ENCODE measurements at places on chromosomes 1 and 21. TPM values are rescaled to one million over a fixed set of nuclear protein-coding genes. Genes with fewer than 3 reads are reported as not detected.

MYOM3 gene
- total RNA-seq, result 284 TPM

DNA sequence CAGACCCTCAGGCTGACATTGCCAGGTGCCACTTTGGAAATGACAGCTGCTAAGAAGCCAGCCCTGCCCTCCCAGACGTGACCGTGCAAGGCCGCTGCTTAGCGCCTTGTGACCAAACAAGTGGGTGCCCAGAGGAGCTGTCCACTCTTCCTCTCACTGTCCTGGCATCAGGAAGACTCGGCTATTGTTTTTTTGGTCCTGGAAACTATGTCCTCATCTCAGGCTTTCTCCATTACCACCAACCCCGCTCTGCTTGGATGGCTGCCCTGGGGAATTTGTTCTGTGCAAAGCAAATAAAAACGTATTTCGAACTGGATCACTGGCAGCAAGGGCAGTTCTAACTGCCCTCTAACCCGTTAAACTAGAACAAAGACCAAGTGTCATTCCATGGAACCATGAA is 13.7 kb upstream of the TENT5C start:
- H3K27ac ChIP-seq, result peak overlapping the region; percentile 61
- no peak for DNase-seq
- no peaks in the 10 kb centered on the region for H3K36me3 ChIP-seq
- H3K4me1 ChIP-seq, result peaks cover 15% of the 10 kb centered on the region
- no peak overlapping the region for H3K4me3 ChIP-seq

GRCh38 chr1:82920418-82921248 is 1078.3 kb downstream of the TTLL7 start:
- no peak for DNase-seq
- no peak overlapping the region for H3K27ac ChIP-seq
- H3K4me3 ChIP-seq, result no peak overlapping the region

- peak; percentile 75 for DNase-seq
- no peaks in the 10 kb centered on the region for H3K27me3 ChIP-seq
- H3K4me3 ChIP-seq, result no peak overlapping the region
Measured at GRCh38 chr1:168504064-168504837, 39.5 kb downstream of the XCL2 start.

FMO1 gene
- total RNA-seq, result 0.30 TPM

SH2D1B gene
- 1.2 TPM for total RNA-seq

GRCh38 chr1:31570228-31570627 is 6.1 kb upstream of the TINAGL1 start:
- no peaks in the 10 kb centered on the region for H3K27me3 ChIP-seq
- peaks cover 8% of the 10 kb centered on the region for H3K4me1 ChIP-seq
- H3K36me3 ChIP-seq, result no peaks in the 10 kb centered on the region
- no peak for DNase-seq
- no peak overlapping the region for H3K27ac ChIP-seq
- H3K4me3 ChIP-seq, result no peak overlapping the region

DNA sequence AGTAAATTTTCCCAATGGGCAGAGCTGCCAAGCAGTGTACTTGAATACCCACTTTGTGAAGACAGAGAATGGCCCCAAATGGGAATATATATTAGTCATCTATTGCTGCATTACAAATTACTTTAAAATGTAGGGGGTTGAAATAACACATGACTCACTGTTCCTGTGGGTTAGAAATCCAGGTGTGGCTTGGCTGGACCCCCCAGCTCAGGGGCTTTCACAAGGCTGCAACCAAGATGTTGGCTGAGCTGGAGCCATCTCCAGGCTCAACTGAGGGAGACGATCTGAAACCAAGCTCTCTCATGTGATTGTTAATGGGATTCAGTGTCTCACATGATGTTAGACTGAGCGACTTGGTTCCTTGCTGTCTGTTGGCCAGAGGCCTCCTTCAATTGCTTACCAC is 33.4 kb upstream of the ARHGAP29 start:
- H3K4me1 ChIP-seq, result peaks cover 1% of the 10 kb centered on the region
- H3K27me3 ChIP-seq, result no peaks in the 10 kb centered on the region
- DNase-seq, result no peak
- no peaks in the 10 kb centered on the region for H3K36me3 ChIP-seq
- no peak overlapping the region for H3K27ac ChIP-seq

DNA sequence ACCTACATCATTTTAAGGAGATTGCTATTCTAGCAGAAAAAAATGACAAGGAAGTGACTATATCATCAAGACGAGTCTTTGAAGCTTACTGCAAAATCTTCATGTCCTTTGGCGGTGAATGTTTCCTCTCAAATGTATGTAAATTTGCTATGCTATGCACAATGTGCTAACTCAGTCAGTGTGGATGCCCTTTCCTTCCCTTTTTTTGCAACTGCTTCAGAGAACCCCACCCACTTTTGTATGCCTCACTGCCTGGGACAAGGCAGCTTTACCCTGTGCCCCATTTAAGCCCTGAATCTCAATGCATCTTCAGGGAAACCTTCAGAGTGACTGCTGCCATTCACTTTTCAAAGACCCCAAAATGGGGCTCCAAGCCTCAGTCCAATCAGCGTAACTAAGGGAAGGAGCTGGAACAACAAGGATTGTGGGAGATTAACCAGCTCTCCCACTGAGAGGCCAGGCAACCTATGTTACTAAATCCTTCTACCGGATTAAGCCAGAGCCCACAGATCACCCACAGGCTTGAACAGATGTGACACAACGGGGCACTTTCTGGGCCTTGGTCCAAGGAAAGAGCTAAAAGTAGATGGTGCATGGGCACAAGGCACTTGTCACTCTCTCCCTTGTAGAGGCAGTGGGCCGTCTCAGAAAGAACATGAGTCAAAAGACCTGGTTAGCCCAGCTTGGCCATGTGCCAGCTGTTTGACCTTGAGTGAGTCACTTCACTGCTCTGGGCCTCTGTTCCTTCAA is 154.4 kb downstream of the PLPP3 start:
- H3K27me3 ChIP-seq, result no peaks in the 10 kb centered on the region
- H3K27ac ChIP-seq, result peak overlapping the region; percentile 53
- no peak overlapping the region for H3K4me3 ChIP-seq
- DNase-seq, result peak; percentile 85

DNA sequence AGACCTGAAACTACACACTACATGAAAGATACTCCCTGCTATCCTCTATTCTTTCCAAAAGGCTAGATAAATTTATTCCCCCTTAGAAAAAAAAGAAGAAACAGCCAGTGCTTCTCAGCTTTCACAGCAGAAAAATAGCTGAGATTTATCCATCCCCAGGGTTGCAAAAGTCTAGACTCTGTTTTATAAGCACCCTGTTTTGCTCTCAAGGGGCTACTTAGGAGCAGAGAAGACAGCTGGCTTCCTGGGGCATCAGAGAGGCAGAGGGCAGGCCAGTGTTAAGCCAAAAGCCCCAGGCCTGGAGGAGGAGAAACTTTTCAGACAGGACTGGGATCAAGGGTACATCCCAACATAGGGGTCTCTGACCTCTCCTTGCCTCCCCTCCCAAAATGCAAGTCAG is 3.9 kb downstream of the LAMB3 start:
- H3K4me3 ChIP-seq, result no peak overlapping the region
- no peaks in the 10 kb centered on the region for H3K27me3 ChIP-seq
- H3K36me3 ChIP-seq, result no peaks in the 10 kb centered on the region
- H3K4me1 ChIP-seq, result peaks cover 54% of the 10 kb centered on the region
- H3K27ac ChIP-seq, result peak overlapping the region; percentile 74

FCGR2B gene
- total RNA-seq, result 8.0 TPM

DNA sequence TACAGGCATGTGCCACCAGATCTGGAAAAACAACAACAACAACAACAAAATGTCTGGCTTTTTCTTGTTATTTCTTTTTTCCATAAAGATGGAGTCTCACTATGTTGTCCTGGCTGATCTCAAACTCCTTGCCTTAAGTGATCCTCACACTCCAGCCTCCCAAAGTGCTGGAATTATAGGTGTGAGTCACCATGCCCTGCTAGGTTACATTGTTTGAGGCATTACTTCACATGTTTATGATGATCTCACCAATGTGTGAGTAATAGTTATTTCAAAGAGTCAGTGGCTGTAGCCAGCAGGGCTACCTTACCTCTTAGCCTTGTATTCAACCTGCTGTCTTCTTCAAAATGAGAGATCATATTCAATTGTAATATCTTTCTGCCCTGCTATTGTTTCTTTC is 445.7 kb downstream of the AMY1C start:
- no peak for DNase-seq
- H3K27ac ChIP-seq, result no peak overlapping the region
- no peaks in the 10 kb centered on the region for H3K27me3 ChIP-seq
- H3K4me1 ChIP-seq, result no peaks in the 10 kb centered on the region

- DNase-seq, result no peak
- no peaks in the 10 kb centered on the region for H3K4me1 ChIP-seq
- H3K36me3 ChIP-seq, result peaks cover 3% of the 10 kb centered on the region
- H3K27me3 ChIP-seq, result no peaks in the 10 kb centered on the region
- H3K4me3 ChIP-seq, result no peak overlapping the region
- no peak overlapping the region for H3K27ac ChIP-seq
Measured at GRCh38 chr1:186518822-186519381, 58.0 kb upstream of the PDC start.

DNA sequence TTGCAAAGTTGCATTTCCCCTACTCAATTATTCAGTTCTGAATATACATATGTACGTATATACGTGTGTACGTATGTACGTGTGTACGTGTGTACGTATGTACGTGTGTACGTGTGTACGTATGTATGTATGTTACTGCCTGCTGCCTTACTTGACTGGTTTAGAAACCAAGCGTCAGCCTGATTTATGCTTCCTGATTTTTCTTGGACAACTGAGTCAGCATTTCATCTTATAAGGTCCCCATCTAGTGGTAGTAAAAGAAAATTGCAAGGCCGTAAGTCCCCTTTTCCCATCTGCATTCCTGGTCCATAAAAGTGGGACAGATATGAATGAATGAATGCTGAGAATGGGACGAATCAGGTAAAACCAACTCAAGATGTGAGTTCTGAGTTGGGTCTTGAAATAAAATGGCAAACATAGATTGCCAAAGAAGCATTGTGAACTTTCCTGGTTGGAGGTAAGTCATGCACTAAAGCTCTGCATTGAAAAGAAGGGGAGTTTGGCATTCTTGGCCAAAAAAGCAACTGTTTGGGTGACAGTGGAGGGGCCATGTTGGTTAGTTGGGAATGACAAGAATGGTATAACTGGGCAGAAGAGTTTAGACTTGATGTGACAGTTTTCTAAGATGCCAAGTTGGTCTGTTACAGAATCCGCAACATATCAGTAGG is 76.4 kb upstream of the DNAH14 start:
- no peaks in the 10 kb centered on the region for H3K27me3 ChIP-seq
- no peaks in the 10 kb centered on the region for H3K4me1 ChIP-seq
- no peak overlapping the region for H3K4me3 ChIP-seq
- H3K36me3 ChIP-seq, result no peaks in the 10 kb centered on the region
- H3K27ac ChIP-seq, result no peak overlapping the region

LHX4 gene
- not detected for total RNA-seq

DNA sequence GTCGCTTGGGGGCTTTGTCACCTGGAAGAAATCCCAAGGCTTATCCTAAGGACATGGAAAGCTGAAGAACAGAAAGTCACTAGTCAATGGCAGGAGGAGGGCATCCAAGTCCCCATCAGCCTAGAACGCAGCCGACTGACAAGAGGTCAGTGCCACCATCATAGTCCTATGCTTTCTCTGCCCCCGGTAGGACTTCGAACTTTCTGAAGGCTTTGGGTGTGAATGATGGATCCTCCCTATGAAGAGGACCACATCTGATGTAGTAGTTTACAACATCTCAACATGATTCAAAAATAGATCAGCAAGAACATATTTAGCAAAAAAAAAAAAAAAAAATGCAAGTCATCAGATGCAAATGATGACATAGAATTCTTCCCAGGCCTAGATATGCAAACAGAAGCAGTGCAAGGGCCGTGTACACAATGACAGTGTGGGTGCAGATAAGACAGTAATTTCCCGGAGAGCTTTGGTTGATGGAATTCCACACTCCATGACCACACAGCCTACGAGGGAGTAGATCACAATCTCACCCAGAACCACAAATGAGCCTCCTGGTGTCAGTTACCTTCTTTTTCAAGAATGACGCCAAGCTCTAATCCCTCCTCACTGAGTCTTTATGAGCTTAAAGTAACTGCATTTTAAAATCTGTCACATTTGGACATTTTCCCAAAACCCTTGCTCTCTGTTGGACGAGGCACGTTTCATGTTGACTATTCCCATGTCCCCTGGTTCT is 88.2 kb downstream of the PSMG1 start:
- no peaks in the 10 kb centered on the region for H3K36me3 ChIP-seq
- peaks cover 11% of the 10 kb centered on the region for H3K4me1 ChIP-seq
- no peak overlapping the region for H3K4me3 ChIP-seq
- no peak for DNase-seq

DNA sequence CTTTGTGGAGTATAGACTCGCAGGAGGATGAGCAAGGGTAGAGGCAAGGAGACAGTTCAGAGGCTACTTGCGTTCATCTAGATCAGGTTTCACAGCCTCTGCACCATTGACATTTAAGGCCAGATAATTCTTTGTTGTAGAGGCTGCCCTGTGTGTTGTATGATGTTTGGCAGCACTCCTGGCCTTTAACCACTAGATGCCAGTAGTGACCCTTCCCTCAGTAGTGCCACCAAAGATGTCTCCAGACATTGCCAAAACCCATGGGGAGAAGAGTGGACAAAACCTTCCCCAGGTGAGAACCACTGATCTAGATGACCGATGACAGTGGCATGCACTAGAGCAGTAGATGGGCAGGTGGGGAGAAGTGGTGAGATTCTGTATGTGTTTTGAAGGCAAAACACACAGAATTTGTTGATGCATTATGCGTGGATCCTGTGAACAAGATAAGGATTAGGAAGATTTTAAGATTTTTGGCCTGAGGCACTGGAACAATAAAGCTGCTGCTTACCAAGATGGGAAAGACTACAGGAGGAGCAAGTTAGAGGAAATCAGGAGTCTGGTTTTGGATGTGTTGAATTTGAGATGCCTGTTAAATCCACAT is 9.9 kb upstream of the COG2 start:
- no peaks in the 10 kb centered on the region for H3K36me3 ChIP-seq
- H3K4me1 ChIP-seq, result no peaks in the 10 kb centered on the region
- no peak overlapping the region for H3K27ac ChIP-seq
- H3K27me3 ChIP-seq, result no peaks in the 10 kb centered on the region
- H3K4me3 ChIP-seq, result no peak overlapping the region

RORC gene
- 98.0 TPM for total RNA-seq

DNA sequence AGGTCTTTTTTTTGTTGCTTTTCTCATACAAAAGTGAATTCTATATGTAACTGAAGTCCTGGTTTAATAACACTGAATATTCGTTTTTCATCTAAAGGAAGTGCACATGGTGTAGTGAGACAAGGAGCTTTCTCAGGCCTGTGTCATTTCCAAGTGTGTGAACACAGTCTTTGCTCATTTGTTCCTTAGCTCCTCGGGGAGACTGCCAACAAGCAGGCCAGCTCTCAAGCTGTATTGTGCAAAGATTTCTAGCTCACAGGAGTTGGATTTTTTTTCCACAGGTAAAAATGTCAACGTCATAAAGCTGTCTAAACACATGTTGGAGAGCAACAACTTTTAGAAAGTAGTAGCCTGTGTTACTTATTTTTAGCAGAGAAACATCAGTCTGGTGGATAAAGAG is 87.8 kb upstream of the S1PR1 start:
- H3K4me1 ChIP-seq, result no peaks in the 10 kb centered on the region
- no peaks in the 10 kb centered on the region for H3K27me3 ChIP-seq
- no peak overlapping the region for H3K27ac ChIP-seq
- H3K4me3 ChIP-seq, result no peak overlapping the region
- no peak for DNase-seq
